ENCODE measurements at places on chromosomes 6 and 20.

- peaks cover 31% of the 10 kb centered on the region for H3K4me1 ChIP-seq
- DNase-seq: no peak
- no peaks in the 10 kb centered on the region for H3K36me3 ChIP-seq
Observed at GRCh38 chr6:170127151-170127550, 163.7 kb downstream of the DLL1 start.

DNA sequence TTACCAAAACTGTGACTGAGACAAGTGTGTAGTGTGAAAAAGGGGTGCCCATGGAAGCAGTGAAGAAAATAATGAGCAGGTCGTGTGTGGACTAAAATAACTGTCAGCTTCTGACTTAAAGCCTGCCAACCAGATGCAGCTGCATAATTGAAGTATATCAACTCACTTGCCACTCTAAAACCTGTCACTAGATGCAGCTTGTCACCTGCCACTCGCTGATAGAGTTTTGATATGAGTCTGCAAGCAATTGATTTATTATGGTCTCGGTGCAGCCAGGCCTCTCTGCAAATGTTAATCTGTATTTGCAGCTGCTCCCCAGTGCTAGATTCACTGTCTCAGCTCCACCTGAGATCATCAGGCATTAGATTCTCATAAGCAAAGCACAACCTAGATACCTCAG is 1090.0 kb upstream of the EYS start:
- H3K4me1 ChIP-seq: no peaks in the 10 kb centered on the region
- no peaks in the 10 kb centered on the region for H3K27me3 ChIP-seq
- H3K36me3 ChIP-seq: no peaks in the 10 kb centered on the region
- DNase-seq: no peak

GRCh38 chr20:63232235-63233060 is 3.3 kb upstream of the BIRC7 start:
- no peak overlapping the region for H3K27ac ChIP-seq
- no peaks in the 10 kb centered on the region for H3K4me1 ChIP-seq
- H3K27me3 ChIP-seq: peaks cover 78% of the 10 kb centered on the region
- no peak for DNase-seq
- H3K4me3 ChIP-seq: no peak overlapping the region

DNA sequence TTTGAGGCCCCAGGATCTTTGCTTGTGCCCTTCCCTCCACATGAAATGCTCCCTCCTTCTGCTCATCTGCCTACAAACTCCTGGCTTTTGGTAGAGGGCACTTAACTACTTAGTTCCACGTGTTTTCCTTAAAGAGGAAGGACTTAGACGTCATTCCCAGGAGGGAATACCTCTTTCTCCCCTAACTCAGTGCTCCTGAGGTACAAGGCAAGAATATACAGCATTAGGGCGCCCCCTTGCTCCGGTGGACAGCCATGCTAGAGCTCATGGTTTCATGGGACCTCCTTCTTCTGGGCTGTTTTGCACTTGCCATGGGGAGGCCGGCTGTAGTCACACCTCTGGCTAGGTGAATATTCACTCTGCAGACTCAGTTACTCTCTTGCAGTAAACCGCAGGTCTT is 93.8 kb upstream of the LY86 start:
- peak; percentile 64 for DNase-seq
- no peaks in the 10 kb centered on the region for H3K36me3 ChIP-seq
- H3K4me1 ChIP-seq: no peaks in the 10 kb centered on the region
- peaks cover 4% of the 10 kb centered on the region for H3K27me3 ChIP-seq
- no peak overlapping the region for H3K4me3 ChIP-seq

GRCh38 chr20:63626424-63627128 is at the start of gene GMEB2:
Gene GMEB2 (minus strand): TSS chr20:63627101. CDS start chr20:63619397, 7,704 bp downstream.
- peak within 1 kb of the TSS; percentile 99 for H3K4me3 ChIP-seq
- DNase-seq: peak; percentile 83
- no peaks in the 10 kb centered on the region for H3K27me3 ChIP-seq
- peak within 1 kb of the TSS; percentile 96 for H3K27ac ChIP-seq
- no peaks in the 10 kb centered on the region for H3K36me3 ChIP-seq

DNA sequence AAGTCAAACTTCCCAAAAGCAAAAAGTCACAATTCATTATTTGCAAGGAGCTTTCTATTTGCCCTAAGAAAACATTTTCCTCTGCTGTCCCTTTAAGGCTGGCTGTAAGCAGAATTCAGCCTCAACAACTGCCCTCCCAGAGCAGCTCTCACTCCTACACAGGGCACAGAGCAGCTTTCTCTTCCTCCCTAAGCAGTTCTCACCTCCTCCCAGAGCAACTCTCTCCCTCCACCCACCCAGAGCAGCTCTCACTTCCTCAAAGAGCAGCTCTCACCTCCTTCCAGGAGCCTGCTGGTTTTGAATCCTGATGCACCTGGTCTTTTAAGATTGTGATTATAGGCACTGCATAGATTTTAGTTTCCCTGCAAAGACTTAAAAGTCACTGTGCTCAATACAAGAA is 120.6 kb upstream of the TMEM181 start:
- no peaks in the 10 kb centered on the region for H3K4me1 ChIP-seq
- H3K27me3 ChIP-seq: no peaks in the 10 kb centered on the region
- DNase-seq: no peak
- no peak overlapping the region for H3K4me3 ChIP-seq
- no peak overlapping the region for H3K27ac ChIP-seq

Measured in psoas muscle (tissue), 8 donors.